Muscle of back (tissue), 13 donors: ENCODE measurements at places on chromosomes 4 and X. TPM values are rescaled to one million over a fixed set of nuclear protein-coding genes. Genes with fewer than 3 reads are reported as not detected.

- DNase-seq = no peak
Measured at GRCh38 chr4:71470524-71470923, 131.7 kb downstream of the SLC4A4 start.

CABS1 gene
- not detected for polyA plus RNA-seq

- DNase-seq = no peak
Measured at GRCh38 chr4:144740316-144740715, 94.4 kb downstream of the HHIP start.

DNA sequence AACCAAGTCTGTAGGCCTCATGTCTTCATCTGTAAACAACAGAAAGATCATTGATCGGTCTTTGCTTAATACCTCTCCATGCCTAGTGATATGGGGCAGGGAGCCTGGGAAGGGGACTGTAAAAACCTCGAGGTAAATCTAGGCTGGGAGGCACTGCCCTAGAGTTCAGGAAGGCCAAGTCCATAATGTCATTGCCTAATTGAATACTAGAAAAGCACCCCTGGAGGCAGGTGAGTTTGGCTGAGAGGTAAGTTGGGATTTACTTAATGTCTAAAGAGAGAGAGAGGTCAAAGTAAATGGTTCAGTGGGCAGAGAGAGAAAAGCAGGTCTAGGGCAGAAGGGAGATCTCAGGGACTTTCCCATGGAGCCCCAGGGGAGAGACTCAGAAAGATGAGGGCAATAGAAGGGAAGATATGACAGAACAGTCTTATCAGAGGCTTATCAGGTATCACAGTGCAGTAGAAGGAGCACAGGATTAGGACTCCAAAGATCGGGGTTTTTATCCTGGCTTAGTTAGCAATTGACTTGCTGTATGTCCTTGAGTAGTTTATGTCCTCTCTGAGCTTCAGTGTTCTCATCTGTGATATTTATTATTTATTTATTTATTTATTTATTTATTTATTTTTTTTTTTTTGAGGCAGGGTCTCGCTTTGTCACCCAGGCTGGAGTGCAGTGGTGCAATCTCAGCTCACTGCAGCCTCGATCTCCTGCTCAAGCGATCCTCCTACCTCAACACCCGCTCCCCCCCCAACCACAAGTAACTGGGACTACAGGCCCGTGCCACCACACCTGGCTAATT is 85.2 kb downstream of the SLC16A2 start:
- no peak for DNase-seq

- no peak for DNase-seq
Measured at GRCh38 chrX:7953446-7953845, 26.2 kb upstream of the PNPLA4 start.

SPANXB1 gene
- polyA plus RNA-seq = not detected

GRCh38 chr4:98671131-98671530 is 12.7 kb upstream of the TSPAN5 start:
- DNase-seq = no peak

SPIN4 gene
- 16.4 TPM for polyA plus RNA-seq
